ENCODE measurements at places on chromosomes 16 and 17.

DNA sequence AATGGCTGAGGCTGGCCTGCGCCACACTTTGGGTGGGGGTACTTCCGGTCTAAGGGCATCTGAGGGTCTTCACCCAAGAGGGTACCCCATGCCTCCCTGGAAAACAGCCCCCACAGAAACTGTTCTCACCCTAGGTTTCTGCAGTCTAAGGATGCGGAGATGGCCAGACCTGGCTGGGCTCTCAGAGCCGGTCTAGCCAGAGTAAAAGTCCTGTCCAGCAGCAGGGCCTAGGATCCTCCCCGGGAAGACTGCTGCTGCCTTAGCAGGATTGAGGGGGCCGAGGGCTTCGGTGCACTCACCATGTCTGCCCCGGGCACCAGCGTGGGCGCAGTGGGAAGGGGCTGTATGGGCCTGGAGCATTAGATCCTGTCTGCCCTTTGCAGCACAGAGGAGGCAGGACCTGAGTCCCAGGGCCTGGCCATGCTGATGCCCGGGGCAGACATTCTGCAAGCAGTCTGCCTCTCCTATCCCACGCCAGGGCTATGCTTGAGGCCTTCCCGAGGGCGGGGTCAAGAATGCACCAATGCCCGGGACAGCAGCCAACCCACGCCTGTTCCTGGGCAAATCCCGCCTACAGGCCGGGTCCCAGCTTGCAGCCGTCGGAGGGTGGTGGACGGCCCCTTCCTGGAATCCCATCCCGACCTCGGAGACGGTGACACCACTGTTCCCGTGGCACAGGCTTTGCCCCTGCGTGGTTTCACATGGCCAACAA is 54.7 kb downstream of the CBFA2T3 start:
- no peak for DNase-seq

DNA sequence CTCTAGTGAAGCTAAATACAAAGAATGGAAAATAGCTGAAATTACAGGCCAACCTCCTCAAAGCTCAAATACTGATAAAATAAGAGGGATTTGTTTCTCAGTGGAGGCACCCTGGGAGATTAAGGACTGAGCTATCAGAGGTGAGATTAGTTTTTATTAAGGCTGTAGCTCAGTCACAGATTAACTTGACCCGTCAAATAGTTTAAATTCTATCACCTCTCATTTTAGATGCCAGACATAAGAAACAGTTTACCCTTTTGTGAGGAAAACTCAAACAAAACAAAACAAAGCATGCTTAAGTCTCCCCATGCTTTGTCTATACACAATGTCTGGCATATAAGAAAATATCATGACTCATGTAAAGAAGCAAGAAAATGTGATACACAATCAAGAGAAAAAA is 208.3 kb upstream of the PMFBP1 start:
- no peak for DNase-seq

DNA sequence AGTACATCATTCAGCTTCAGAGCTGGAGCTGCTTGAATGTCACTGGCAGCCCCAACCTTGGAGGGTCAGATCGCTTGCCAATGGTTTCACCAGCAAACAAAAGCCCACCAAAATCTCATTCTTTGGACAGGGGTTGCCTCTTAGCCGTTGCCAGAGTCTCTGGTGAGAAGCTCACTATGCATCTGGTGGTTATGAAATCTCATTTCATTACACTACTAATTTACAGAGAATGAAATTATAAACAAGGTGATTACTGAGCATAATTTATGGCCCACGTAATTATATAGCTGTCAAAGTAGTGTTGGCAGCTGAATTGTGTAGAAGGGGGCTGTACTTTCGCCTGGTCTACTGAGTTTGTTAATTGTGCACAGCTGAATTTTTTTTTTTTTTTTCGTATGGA is 688.9 kb upstream of the KIF2B start:
- no peak for DNase-seq

GRCh38 chr17:51044976-51045375 is 75.7 kb downstream of the SPAG9 start:
- DNase-seq = no peak

GRCh38 chr16:72649254-72649944 is 398.5 kb downstream of the ZFHX3 start:
- DNase-seq = no peak

DNA sequence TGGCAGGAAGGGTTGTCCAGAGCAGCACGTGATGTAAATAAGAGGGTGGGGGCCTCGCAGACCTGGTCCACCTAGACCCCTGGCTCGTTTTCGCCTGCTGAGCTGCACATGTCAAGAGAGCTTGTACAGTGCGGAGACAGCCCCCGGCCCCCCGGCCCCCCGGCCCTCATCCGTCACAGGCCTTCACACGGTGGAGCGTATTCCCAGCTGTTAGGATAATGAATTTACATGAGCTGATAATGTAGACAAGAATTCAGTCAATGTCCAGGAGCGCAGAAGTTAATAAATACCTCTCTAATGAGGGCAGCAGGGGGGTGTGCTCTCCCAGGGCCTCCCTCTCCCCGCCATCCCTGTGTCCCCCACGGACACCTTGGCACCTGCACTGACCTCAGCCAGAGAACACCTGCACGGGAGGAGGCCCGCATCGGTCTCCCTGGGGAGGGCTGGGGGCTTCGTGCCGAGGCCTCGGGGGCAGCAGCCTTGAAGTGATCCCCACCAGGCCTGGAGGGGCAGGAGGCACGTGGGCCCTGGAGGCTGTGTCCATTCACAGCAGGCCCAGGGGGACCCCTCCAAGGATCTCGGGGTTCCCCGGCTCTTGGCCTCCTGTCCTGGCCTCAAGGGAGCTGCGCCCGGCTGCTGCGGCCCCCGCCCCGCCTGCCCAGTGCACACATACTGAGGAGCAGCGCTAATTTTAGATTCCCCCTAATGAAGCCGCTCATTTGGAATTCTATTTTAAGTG is 14.6 kb downstream of the GSE1 start:
- DNase-seq = no peak

GRCh38 chr16:11596572-11597226 is 10.0 kb upstream of the LITAF start:
- no peak for DNase-seq

GRCh38 chr17:78748730-78749317 is 33.2 kb downstream of the CYTH1 start:
- DNase-seq = no peak

DNA sequence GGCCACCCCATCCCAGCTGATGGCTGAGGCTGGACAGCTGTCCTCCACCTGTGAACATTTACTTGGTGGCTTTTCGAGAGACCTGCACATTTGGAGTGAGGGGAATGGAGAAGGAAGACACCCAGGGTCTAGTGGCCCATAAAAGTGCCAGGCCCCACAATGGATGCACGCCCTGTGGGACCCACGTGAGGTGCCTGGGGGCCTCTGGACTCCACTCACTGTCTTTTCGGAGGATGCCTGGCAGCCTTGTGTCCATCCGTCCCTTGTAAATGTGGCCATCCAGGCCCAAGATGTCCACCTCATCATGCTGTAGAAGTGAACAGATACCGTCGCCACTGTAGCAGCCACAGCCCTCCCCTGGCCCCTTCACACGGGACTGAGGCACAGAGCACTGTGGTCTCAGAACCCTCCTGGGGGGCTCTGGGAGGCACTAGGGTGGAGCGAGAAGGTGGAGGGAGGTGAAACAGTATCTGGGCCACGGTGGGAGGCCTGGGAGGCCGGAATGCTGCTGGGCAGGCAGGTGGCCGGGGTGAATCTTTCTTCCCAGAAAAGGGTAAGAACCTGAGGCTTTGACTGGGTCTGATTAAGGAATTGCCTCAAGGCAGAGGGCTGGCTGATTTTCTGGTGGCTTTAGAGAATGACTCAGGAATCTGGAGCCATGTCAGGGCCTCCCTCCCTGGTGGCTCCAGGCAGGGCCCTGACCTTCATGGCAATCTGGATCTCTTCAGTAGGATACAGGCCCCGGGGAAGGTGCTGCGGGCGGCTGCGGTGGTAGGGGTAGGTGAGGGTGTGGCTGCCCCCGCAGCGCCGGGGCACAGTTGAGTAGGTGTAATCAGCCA is 11.5 kb downstream of the UBALD2 start:
- DNase-seq = peak; percentile 58

- no peak for DNase-seq
Measured at GRCh38 chr17:15267996-15268395, 2.9 kb upstream of the PMP22 start.

DNA sequence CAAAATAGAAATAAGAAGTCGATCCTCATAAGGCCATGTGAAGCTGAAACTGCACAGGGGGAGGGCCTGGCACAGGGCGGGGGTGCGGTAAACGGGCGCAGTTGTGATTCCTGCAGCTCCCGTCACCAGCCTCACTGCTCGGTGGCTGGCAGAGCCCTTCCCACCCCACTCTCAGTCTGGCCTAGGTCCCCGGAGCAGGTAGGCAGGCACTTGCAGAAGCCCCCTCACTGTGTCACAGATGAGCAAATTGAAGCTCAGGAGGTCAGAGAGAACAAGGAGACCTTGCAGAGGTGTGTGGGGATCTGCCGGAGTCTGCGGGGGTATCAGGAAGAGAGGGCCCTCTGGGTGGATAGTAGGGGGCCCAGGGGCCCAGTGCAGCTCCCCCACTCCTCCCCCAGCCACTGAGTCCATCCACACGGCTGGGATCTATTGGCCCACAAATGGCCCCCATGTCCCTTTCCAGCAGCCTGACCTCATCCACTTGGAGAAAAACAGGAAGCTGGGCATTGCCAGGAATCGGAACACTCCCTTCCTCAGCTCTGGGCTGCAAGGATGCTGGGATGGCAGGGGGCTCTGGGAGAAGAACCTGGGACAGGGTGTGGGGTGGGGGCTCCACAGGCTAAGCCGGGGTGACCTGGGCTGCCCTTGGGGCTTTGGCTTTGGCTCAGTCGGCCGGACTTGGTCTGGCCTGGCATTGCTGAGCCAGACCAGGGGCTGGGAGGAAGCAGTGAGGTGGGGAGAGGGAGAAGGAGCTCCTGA is 21.4 kb upstream of the MAP3K14 start:
- peak; percentile 46 for DNase-seq

- DNase-seq = no peak
Measured at GRCh38 chr16:57303910-57304168, 19.4 kb upstream of the PLLP start.

DNA sequence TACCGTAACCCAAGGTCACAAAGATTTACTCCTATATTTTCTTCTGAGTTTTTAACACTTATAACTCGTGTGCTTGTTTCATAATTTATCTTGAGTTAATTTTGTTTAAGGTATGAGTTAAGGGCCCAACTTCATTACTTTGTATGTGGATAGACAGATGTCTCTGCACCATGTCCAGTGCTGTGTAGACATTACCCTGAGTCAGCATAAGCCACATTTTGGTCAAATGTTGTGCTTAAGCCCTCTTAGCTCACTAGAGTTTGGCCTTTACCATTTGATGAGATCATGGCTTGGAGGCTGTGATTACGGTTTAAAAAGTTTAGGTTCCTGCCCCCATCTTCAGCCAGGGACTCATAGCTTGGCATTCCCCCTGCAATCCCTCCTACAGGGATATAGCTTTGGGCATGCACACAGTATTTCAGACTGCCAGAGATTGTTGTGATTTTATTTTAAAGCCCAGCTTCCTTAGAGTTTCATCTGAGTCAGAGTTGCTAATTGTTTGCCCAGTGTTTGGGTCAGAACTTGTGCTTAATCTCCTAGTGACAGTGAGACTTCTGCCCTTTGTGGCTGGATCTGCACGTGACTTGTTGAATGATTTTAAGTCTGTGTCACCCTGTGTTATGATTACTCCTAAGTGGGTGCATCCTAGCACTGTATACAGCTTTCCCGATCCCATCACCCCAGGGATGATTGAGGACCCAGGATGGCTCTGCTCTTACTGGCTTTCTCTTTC is 393.1 kb downstream of the CNTNAP4 start:
- no peak for DNase-seq

GRCh38 chr17:53191878-53192277 is 630.8 kb upstream of the KIF2B start:
- no peak for DNase-seq

- DNase-seq = no peak
Measured at GRCh38 chr16:65919145-65919985, 447.1 kb upstream of the CDH5 start.

DNA sequence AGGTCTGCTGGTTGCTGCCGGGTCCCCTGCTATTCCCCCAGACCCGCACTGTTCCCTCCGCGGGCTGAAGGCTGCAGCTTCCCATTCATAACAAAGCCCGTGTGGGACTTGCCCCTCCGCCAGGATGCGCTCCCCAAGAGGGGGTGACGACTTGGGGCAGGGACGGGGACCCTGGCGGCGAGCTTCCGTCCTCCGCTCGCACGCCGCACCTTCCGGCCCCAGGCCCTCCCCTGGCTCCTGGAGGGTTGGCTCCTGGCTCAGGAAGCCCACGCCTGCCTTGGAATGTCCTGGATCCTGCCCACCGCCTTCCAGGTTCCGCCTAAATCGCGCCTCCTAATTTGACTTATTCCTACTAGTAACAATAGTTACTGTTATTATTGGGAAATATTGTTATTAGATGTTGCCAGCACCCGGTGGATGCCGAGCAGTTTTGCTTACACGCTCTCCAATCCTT is 1.1 kb upstream of the TFAP4 start:
- peak; percentile 81 for DNase-seq

DNA sequence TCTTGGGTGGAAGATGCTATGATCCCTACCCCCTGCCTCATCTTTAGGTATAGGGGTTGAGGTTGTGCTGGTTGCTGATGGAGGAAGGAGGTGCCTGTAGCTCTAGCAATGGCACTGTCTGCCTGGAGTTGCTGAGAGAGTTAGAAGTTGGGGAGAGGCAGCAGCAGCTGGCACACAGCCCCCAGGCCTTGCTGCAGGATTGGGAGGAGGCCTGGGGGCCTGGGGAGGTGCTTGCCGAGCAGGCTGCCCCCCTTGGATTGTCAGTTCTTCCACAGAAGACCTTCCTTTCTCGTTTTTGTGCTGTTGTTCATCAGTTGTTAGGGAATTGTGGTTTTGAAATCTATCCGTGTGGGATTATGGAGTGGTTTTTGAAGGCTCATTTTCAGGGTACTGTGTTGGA is 52.9 kb downstream of the SEC14L1 start:
- DNase-seq = no peak

DNA sequence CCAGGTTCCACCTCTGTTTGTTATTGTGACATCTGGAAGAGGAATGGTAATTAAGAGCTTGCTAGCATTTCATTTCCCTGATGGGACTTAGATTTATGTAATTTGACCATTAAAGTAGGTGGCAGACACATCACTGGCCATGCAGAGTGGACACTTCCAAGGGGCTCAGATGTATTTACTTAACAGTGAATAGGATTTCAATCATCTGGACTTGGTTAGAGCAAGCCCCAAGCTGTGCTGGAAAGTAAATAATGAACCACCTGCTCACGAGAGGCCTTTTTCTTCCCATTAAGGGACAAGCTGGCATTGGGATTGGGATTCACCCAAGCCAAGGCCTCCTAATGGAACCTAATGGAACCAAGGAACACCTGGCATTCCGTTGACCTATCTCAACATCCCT is 395.3 kb downstream of the HS3ST4 start:
- no peak for DNase-seq

- DNase-seq = no peak
Measured at GRCh38 chr17:19005137-19005773, 691 bp upstream of the FAM83G start.

DNA sequence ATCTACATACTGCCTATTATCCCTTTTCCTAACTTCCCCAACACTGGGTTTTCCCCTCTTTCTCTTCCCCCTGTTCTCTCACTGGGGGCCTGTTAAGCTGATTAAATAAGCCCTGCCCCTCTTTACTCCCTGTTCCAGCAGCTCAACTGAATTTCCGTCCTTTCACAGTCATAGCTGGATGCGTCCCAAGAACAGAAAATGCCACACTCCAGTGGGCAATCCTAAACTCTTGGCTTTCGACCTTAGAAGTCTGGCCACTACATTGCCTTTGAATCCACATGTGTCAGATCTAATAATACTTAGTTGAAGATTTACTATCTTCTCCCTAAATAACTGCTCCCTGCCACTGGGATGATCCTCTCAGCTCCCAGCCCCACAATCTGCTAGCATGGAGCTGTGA is 34.5 kb downstream of the KCNJ16 start:
- no peak for DNase-seq

- DNase-seq = no peak
Measured at GRCh38 chr16:54436346-54436745, 149.8 kb upstream of the IRX3 start.

Data from ecto neural progenitor cell (in vitro differentiated cells).